Coronary artery (tissue), 2 donors: ENCODE measurements at places on chromosomes 4 and X.

DNA sequence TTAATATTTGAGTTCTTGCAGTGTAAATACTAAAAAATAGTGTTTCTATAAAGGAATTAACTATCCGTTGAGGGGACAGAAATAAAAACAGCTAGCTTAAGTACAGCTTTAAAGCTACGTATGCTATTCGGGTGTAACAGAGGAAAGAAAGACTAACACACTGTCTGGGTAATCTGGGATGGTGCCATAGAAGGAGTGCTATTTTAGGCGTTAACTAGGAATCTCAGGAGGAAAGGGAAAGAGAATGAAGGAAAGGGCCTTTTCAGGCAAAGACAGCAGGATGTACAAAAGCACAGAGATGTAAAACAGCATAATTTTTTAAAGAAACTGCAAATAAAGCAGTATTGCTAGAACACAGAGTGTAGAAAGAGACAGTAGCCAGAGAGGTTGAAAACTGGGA lies 161.8 kb downstream of the RAP1GDS1 start:
- no peak for DNase-seq

GRCh38 chr4:173014113-173014558 lies 154.5 kb upstream of the GALNT7 start:
- DNase-seq = no peak

GRCh38 chrX:81708487-81708886 lies 506.6 kb downstream of the SH3BGRL start:
- DNase-seq = no peak

DNA sequence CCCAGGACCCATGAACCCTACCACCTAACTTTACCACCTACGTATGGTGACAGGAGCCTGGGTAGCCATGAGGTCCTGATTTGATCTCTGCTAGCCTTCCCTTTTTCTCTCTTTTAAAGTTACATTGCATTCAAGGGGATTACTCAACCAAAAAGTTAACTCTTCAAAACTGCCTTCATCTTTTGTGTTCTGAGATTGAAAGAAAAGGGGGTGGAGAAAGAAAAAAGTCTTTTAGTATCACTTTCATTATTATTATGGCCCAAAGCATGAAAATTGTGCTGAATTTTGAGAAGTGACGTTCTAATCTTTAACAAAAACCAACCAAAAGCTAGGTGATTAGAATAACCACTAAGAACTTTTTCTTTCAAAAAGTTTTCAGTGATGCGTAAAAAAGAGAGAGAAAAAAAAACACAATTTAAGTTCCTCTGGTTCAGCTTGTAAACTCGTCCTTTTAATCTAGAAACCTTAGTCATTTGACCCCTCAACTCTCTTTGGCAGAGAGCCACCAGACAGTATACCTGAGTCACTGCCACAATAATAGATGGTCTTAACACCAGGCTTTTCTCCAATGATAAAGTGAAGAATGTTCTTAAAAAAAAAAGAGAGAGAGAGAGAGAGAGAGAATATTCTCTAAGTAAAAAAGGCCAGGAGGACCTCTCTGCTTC lies 347.4 kb upstream of the FGF13 start:
- no peak for DNase-seq

- DNase-seq = no peak
These were observed 138.0 kb downstream of the RPA4 start for GRCh38 chrX:97021680-97022079.

DNA sequence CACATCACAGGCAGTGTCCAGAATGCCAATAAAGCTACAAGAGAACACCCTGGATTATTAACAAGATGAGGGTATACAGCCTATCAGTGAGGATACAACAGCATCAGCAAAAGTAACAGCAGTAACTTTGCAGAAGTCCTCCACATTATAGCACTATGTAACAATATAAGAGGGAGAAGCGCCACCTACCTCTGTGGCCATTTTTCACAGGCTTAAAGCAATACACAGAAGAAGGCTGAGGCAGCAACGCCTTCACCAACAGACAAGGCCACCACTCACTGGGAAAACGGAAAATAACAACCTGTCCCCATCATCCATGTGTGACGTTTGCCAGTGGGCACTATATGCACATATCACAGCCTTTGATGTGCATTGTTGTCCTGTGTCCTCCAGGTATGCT lies 12.5 kb downstream of the RTL8B start:
- no peak for DNase-seq

- no peak for DNase-seq
These were observed 43.9 kb downstream of the GABRB1 start for GRCh38 chr4:47075262-47075661.

DNA sequence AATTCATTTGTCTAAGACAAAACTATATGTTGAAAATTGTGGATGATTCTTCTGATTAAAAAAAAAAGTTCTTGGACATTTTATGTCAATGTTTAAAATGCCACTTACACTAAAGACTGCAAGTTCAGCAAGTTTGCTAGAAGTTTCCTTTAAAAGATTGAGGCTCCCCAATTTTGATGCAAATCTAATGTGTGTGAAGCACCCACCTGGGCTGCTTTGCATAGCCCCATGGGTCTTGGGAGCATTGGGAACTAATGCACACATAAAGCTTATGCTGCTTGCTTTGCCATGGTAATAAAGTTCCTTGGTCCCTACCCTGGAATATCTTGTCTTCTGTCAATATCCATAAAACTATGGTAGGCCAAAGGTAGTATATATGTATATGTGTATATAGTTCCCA lies 725.9 kb upstream of the GRID2 start:
- DNase-seq = no peak

- no peak for DNase-seq
These were observed 9.2 kb upstream of the EIF4E start for GRCh38 chr4:98937986-98938720.

DNA sequence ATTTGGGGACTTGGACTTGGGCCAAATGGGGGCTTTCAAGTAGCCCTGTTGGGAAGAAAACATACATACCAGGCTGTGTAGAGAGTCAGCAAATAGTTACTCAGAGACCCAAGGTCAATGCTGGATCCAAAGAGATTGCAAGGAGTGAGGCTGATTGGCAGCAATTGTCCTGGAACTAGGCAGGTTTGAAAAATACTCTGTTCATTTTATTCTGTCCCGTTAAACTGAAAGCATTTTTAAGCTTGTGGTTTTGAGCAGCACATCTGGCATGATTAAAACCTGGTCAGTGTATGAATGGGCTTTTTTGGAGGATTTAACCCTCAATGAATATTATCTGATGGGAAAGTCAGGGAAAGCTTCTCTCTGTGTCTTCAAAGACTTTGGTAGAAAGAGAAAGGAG lies 294.3 kb upstream of the BOD1L1 start:
- DNase-seq = no peak

DNA sequence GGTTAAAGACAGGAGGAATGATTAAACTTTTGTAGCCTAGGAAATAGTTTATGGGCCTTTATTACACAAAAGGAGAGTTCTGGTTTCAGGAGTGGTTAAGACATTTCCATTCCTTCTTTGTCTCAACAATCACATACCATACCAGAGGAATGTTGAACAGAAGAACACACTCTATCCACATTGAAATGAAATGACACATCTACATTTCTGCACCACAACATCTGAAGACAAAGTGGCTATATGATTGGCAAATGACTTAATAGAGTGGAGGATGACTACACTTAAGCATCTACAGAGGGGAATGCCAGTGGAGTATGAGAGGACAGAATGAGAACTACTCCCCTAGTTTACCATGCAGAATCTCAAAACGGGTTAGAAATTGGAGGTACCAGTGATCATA lies 8.0 kb downstream of the CYP2U1 start:
- no peak for DNase-seq

- DNase-seq = no peak
These were observed 121.1 kb upstream of the NDST4 start for GRCh38 chr4:115234405-115235093.

GRCh38 chrX:106100442-106100841 lies 61.9 kb upstream of the SERPINA7 start:
- no peak for DNase-seq

- DNase-seq = no peak
These were observed 12.4 kb downstream of the UBE2K start for GRCh38 chr4:39710098-39710896.

- DNase-seq = no peak
These were observed 673 bp downstream of the CNGA2 start for GRCh38 chrX:151735219-151735618.

DNA sequence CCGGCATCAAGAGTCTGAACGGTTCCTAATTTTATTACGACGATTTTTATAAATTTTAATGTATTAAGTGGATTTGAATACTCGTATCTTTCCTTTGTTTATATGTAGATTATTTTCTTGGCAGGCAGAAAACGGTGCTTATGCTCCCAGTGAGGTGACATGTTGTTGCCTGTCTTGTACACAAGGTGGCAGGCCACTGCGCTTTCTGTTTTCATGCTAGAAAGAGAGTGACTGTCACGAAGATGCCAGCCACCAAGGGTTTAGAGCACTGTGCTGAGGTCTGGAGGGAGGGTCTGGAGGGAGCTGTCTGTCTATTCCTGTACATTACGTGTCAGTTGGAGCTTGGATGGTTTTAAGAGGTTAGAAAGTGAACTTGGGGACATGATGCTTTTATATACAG lies 87.7 kb downstream of the SHROOM2 start:
- DNase-seq = no peak

DNA sequence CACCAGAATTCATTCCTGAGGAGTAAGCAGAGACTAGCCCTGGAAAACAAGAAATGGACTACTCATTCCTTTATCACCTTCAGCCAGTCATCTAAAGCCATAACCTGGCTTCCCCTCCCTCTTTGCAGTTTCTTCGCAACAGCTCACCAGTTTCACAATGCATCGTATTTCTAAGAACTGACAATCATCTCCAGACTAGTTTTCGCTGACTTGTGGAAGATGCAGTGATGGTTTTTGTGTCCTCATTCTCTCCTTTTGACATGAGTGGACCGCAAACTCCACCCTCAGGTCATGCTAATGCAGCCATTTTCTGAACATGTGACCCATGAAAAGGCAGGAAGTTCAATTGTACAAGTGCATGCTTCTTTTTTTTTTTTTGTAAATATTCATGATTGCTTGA lies 1203.5 kb downstream of the PCDH7 start:
- DNase-seq = no peak

- no peak for DNase-seq
These were observed 763.4 kb downstream of the PCDH18 start for GRCh38 chr4:136768925-136769275.

GRCh38 chr4:67765928-67766327 lies 11.7 kb upstream of the GNRHR start:
- DNase-seq = no peak

DNA sequence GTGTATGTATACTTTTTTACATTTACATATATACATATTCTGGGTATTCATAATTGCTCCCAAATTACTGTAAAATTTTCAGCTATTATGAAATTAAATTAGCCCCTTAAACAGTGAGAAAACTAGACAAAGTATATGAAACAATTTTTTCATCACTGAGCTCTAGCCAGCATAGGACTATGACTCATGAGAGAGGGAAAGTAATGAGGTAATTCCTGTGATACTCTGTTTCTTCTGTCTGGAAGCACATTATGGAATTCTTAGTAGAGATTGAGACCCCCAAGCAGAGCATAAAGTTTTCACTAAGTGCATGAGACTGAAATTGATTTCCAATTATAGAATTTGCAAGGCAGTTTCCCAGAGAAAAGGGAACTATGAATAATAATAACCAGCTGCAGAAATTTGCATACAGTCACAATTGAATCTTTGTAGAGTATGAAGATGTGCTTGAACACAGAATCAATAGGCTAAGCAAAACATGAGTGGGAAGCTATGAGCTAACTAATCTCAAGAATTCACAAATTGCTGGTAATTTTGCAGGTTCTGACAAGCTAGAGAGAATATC lies 779.3 kb downstream of the ARAP2 start:
- no peak for DNase-seq

DNA sequence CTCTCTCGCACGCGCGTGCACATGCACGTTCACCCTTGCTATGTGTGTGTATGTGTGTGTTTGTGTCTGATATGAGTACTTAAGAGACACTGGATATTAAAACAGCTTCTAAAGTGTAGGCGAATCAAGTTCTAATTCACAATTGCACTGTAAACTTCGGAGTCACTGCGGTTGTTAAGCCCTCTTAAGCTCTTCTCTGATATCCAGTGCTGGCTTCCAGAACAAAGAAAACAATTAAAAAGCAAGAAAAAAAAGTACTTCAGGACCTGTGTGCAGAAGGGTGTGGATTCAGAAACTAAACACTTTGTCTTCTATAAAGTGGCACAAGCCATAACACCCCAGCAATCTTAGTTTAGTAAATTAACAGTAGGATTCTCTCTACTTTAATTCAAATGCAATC lies 300.2 kb downstream of the PCDH7 start:
- DNase-seq = no peak

- DNase-seq = no peak
These were observed 7.8 kb downstream of the ARAF start for GRCh38 chrX:47568656-47569295.

GRCh38 chr4:101693842-101694398 lies 96.6 kb upstream of the BANK1 start:
- DNase-seq = no peak

DNA sequence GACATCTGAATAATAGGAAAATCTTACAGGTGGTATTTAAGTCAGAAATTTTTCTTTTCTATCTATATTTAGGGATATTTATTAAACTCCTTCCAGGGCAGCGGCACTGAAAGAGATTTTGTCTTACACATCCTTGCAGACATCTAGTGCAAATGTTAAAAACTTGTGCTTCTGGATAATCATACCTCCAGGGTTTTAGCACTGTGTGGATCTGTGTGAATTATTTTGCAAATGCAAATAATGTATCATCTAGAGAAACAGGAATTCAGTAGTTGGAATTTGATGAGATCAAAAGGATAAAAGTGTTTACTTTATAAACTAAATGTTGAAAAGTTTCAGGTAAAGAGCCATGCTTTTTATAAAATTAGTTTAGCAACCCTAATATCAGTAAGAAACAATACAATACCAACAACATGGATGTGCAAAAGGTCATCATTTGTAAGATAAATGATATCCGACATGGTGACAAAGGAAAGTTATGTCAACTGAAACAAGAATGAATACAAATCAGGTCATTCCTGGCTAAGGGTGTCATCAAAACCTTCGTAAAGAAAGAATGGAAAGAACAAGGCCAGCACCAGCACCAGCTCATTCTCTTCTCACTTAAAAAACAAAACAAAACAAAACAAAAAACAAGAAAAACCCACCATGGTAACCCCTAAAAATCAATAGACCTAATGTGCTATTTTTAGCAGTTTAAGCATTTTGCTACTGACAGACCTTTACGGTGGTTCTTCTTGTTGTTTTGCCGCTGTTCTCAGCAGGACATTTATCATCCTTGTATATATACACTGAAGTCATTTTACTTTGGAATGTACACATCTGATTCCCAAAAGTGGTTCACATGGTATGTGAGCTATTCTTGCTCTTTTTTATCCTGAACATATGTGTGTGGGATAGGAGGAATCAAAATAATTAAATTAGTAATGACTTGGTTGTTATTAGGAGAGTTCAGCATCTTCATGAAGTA lies 219.7 kb upstream of the NDST3 start:
- DNase-seq = no peak

DNA sequence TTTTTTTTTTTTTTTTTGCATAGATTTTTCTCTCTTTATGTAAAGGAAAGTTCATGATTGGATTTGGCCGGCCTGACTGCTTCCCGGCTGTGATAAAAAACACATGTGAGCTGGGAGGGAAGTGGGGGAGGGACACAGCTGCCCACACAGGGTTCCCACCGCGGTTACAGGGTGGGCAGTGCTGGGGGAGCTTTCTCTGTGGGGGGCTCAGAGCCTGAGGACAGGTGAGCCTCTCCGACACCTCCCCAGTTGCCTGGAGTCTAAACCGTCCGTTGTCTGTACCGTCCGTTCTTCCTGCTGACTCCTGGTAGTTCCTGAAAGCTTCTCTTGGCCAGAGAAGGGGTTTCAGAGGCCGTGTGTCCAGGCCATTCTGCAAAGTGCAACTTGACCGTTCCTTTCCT lies 21.8 kb downstream of the SHOX start:
- DNase-seq = no peak

- DNase-seq = no peak
These were observed 30.5 kb upstream of the NAP1L5 start for GRCh38 chr4:88728146-88728545.
